ENCODE measurements at places on chromosomes 2 and 18. TPM values are rescaled to one million over a fixed set of nuclear protein-coding genes. Genes with fewer than 3 reads are reported as not detected.

CD8B gene
- 2.2 TPM for polyA plus RNA-seq

NETO1 gene
- not detected for polyA plus RNA-seq

SLC16A14 gene
- 0.27 TPM for polyA plus RNA-seq

METTL8 gene
- 14.5 TPM for polyA plus RNA-seq

CDH2 gene
- polyA plus RNA-seq = not detected

KCNG2 gene
- polyA plus RNA-seq = 0.30 TPM

TMEM247 gene
- polyA plus RNA-seq = not detected

PROKR1 gene
- 0.15 TPM for polyA plus RNA-seq

HOXD4 gene
- not detected for polyA plus RNA-seq

CRYGC gene
- polyA plus RNA-seq = not detected

ANKRD30BL gene
- not detected for polyA plus RNA-seq

REL gene
- polyA plus RNA-seq = 2.2 TPM

C1QL2 gene
- not detected for polyA plus RNA-seq

DNA sequence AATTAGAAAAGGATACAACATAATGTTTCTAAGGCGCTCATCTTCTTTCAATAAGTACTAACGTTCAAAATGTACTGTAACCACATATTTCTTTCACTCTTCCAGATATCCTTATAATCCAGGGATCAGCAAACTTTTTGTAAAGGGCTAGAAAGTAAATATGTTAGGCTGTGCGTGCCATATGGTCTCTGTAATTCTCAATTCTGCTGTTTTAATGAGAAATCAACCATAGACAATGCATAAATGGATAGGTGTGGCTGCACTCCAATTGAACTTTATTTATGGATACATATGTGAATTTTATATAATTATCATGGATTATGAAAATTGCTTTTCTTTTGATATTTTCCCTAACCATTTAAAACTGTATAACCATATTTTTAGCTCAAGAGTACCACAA lies 459.4 kb downstream of the EPHA4 start:
- no peak for DNase-seq

- DNase-seq = no peak
These were observed 24.0 kb upstream of the LOXHD1 start for GRCh38 chr18:46680784-46681695.

DNA sequence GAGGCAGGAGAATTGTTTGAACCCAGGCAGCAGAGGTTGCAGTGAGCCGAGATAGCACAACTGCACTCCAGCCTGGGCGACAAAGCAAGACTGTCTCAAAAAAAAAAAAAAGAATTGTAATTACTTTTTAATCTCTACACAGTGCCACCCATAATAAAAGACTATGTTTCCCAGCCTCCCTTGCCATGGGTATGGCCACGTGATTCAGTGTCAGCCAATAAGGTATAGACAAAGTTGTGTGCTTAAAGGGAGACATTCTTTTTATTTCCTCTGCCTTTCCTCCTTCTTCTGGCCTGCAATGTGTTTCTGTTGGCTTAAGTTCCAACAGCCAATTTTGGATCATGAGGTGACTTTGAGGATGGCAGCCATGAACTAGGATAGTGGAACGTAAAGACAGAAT lies 406.9 kb downstream of the LNPK start:
- no peak for DNase-seq

DNA sequence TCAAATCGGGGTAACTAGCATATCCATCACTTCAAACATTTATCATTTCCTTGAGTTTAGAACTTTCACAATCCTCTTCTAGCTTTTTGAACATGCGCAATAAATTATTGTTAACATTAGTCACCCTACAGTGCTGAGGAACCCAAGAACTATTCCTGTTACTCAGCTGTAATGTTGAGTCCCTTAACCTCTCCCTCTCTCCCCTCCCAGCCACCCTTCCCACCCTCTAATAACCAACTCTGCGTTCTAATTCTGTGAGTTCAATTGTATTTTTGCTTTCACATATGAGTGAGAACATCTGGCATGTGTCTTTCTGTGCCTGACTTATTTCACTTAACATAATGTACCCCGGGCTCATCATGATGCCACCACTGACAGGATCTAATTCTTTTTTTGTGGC lies 78.6 kb upstream of the RANBP2 start:
- DNase-seq = no peak

DNA sequence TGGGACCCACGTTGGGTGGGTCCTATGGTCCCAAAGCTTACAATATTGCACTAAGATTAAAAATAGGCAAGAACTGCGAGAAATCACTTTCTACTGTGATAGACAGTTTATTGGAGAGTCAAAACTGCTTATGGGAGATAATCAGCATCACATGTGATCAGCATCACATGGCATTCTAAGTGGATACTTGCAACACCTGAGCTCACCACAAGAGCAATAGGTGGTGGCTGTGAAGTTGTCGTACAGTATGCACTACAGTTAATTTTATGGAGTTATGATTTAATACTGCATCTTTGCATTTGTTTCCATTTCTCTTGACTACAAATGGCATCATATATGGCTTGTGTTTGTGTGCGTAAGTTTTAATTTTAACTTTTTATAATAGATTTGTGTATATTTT lies 11.6 kb downstream of the PNO1 start:
- no peak for DNase-seq

- DNase-seq = peak; percentile 77
These were observed 56.8 kb downstream of the SRD5A2 start for GRCh38 chr2:31523871-31524492.

DNA sequence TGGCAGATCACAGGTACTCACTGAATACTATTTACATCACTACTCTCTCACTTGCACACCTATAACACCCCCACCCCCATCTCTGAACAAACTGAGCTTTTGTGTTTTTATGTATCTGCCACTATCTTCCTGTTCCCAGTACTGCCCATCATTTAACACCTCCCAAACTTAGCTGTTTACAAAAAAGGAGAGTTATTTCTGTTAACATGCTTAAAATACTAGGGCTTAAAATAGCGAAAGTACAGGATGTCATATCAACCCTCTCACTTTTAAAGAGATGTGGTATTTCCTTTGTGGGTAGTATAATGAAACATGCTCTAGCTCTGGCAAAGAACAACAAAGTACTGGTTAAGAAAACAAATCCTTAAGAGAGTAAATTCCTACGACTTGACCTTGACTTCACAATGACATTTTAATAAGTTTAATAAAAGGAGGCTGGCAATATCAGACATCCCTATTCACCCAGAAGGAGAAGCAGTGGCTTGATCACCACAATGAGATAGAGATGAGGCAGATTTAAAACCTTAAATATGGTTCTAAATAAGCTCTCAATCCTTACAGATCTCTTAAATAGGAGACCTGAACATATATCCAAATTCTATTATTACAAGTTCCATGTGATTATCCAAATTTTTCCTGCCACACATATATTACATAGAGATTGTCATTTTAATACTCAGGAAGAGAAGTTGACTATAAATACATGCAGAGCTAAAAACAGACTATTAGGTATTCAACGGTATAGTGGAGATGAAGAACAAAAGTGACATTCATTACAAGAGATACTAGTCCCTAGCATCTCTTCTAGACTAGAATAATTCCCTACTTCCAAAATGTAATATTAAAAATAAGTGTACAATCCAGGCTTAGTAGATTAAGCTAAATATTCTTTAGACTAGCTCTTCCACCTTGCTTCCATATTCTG lies 36.9 kb downstream of the TRAK2 start:
- no peak for DNase-seq

- no peak for DNase-seq
These were observed 86.1 kb downstream of the ACVR1 start for GRCh38 chr2:157789933-157790511.

GRCh38 chr2:129712676-129712985 lies 266.8 kb upstream of the RAB6C start:
- no peak for DNase-seq

- DNase-seq = no peak
These were observed 11.2 kb upstream of the MYO3B start for GRCh38 chr2:170166735-170167134.

DNA sequence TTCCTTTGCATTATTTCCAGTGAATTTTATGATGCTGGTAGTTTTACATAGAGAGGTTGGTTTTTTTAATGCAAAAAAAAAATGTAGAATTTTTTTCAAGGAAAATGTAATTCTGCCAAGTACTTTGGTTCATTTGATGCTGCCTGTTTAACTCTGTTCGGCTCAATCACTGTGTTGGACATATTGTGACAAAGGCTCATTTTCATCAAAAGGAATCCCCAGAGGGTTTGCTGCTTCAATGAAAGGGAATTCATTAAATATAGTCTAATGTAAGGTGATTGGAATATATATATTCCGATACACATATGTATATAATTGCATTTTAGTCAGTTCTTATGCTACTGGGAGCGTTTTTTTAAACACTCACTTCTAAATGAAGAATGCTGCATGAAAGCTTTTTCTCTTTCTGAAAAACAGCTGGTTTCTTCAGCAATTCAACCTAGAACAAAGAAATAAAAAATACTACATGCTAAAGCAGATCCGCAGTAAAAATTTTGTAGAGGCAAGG lies 314.6 kb upstream of the VWC2L start:
- no peak for DNase-seq

GRCh38 chr2:16625759-16626158 lies 39.9 kb downstream of the CYRIA start:
- DNase-seq = no peak

DNA sequence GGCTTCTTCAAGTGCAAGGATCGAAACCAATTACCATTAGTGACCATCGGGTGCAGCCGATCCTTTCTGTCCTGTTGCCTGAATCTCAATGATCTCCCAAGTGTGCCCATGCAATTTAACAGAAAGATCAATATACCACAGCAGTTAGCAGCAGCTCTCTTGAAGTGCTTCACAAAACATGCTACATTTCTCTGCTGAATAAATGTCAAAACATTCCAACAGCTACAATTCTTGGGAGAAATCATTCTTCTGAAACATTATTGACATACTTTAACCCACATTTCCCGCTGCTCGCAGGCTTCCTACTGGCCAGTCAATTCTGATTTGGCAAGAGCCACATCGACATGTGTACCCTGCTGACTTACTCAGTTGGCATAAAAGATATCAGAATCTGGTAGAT lies 907.7 kb downstream of the TMEM182 start:
- DNase-seq = no peak

DNA sequence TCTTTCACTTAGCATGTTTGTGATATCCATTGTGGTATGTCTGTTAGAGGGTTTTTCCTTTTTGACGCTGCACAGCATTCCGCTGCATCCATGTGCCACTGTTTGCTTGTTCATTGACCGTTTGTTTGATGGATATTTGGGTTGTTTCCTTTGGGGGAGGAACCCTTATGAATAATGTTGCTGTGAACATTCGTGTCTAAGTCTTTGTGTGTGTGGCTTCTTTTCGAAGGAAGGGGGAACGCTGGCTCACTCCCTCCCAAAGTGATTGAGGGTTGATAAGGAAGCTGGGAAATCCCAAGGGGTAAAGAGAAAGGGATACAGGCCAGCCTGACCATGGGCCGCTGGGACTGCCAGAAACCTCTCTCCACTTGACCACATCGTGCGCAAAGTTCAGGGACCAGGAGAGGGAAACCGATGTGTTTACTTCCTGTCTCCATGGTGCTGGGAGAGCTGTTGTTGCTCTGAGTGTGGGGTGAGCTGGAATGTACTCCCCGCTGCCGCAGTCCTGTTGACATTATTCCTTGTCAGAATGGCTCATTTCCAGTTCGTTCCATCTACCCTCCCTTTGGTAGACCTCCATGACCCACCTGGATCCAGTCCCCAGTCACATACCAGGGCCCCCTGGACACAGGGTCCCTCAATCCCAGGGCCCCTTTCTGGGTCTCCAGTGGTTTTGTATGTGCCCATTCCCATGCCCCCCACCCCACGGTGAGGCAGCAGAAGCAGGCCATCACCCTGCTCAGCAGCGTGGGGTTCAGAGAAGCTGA lies 39.6 kb downstream of the HS1BP3 start:
- peak; percentile 87 for DNase-seq

DNA sequence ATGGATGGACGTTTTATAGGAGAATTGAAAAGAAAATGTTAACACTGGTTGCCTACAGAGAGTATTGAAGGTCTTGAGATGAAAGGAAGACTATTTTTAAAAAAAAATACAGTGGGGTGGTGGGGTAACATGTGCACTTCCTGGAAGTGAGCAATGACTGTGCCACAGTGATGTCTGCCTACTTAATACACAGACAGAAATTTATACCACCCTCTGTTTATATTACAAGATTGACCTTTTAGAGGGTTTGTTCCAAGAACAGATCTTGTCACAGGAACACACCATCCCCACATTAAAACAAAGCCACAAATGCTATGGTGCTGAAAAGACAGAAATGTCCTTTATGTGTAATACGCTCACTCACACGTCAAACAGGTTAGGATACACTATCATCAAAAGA lies 87.6 kb downstream of the THADA start:
- DNase-seq = no peak

DNA sequence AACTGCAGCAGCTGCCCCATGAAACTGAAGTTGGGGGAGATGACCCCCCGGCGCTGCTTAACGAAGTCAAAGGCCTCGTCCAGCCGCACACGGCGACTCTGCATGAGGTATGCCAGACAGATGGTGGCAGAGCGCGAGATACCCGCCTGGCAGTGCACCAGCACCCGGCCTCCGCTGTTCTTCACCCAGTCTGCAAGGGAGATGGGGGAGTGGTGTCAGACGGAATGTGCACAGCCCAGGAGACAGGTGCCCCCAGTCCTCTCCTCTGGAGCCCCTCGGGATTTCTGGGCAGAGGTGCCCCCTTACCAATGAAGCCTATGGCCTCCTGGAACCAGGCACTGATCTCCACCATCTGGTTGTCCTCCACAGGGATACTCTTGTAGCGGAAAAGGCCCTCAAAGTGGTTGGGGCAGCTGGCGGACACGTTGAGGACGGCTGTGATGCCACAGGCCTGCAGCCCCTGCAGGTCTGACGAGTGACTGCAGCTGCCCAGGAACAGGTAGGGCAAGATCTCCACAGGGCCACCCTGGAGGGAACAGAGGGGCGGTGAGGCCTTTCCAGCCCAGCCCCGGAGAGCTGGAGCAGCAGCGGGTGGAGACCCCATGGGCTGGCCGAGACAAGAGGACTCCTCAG lies 1.3 kb downstream of the DUSP2 start:
- DNase-seq = no peak

DNA sequence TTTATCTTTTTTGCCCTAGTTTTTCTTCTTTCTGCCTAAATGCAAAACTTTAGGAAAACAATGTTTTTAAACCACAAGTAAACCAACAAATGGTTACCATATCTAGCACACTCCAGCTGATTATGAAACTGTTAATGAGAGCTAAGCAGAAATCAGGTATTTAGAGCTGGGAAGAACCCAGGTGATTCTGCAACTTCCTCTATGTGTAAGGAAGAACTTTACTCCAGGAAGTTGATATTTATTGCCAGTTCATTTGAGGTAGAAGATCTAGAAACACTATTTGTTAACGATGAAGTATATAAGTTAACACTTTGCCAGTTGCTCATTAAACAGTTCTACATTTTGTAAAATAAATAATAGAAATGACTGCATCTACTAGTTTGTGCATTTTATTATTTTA lies 409.7 kb downstream of the XIRP2 start:
- DNase-seq = peak; percentile 12

DNA sequence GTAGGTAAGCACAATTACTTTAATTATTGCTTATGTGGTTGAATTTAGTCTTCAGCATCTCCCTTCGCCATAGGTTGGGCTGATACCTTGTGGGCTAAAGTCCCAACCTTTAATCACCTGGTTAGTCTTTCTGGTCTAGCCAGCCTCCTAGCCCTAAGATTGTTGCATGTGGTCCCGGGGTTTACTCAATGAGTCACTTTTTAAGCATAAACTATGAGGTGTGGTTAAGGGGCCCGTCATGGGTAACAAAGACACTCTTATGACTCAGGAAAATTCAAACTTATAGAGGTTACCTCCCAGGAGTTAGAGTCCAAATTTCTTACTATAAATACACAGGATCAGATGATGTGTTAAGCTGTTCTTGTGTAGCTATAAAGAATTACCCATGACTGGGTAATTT lies 841.6 kb downstream of the TRIB2 start:
- peak; percentile 6 for DNase-seq
